ENCODE measurements at places on chromosomes 1 and 21.

DNA sequence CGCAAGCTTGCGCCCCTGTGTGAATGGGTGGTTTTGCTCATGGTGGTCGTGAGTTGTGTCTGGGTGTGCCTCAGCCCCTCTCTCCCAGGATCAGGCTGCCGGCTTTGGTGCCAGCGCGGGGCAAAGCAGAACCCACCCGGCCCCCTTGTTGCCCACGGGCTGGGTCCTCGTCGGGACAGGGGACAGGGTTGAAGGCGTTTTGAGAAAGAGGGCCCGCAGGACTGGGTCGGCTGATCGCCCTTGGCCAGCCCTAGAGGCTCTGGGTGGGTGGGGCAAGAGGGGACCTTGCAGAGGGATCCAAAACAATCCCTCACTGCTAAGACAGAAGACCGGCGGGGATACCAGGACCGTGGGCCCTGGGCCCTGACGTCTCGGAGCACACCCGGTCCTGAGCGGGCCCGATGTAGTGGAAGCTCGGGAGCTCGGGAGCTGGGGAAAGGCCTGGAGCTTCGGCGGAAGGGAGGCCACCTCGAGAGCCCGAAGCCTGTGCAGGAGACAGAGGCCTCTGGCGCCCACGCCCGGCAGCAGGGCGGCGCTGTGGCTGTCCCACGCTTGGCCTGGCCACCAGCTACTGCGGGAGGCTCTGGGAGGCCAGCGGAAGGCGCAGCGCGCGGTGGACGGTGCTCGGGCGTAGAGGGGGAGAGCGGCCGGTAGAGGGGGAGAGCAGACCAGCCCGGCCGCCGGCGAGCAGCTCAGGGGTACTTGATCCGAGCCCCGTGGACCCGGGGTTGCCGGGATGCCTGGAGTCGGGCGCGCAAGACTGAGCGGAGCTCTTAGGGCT is 2.8 kb upstream of the ZNF678 start:
- no peak for DNase-seq

GRCh38 chr1:17485281-17485680 is 45.8 kb upstream of the RCC2 start:
- peak; percentile 25 for DNase-seq

GRCh38 chr21:31258073-31258472 is 86.0 kb downstream of the TIAM1 start:
- DNase-seq, result no peak

GRCh38 chr1:37475380-37476086 is 1.2 kb downstream of the ZC3H12A start:
- DNase-seq, result no peak

GRCh38 chr1:81594206-81594605 is 206.5 kb upstream of the ADGRL2 start:
- peak; percentile 6 for DNase-seq

DNA sequence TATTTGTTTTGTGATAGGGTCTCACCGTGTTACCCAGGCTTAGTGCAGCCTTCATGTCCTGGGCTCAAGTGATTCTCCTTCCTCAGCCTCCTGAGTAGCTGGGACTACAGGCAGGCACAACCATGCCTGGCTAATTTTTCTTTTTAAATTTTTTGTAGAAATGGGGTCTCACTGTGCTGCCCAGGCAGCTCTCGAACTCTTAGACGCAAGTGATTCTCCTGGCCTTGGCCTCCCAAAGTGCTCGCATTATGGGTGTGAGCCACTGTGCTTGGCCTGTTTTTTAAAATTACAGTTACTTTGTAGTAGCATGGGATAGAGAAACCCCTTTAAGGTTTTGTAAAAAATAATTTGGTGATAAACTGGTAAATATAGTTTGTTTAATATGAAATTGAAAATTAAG is 69.9 kb downstream of the RPS6KC1 start:
- no peak for DNase-seq

GRCh38 chr1:6657138-6657537 is 32.5 kb downstream of the THAP3 start:
- no peak for DNase-seq

- peak; percentile 42 for DNase-seq
Observed at GRCh38 chr1:230067419-230067870, 407 bp downstream of the GALNT2 start.
